Stimulated activated CD8-positive, alpha-beta memory T cell treated with anti-CD3 and anti-CD28 coated beads, Interleukin-7, amount 100 ng/mL, for 48 hours (primary cell): ENCODE measurements at places on chromosomes 7 and 10.

DNA sequence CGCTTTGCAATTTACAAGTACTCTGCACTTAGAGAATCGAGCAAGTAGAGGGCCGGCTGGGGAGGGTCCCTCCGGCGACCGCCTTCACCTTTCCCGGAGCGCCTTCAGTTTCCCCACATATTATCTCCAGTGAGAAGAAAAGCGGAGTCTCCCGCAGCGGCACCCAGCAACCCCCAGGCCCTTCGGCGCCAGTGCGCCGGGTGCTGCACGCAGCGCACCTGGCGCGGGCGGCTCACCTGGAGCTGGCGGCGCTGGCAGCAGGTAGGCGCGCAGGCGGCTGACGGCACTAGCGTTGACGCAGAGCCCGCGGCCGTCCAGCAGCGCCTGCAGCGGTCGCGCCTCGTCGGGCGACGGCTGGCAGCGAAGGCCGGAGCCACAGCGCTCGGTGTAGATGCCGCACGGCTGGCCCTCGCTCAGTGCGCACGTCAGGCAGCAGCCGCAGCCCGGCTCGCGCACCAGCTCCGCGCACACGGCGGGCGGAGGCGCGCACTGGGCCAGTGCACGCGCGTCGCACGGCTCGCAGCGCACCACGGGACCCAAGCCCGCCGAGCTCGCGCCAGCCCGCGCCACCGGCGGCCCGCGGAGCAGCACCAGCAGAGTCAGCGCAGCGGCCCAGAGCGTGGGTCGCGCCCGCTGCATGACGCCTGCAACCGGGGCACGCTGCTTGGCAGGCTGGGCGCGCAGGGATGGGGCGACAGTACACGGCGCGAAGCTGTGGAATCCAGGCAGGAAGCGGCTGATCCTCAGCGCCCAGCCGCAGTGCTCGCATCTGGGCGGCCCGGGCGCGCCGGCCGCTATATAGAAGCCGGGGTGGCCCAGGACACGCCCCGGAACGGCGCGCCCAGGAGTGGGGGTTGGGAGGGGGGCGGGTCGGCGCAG is at the start of gene IGFBP3:
Gene IGFBP3 (minus strand): TSS at position 771 of the 879 bp plus-strand sequence. CDS start 132 bp downstream, at position 639.
- no peak for DNase-seq

DNA sequence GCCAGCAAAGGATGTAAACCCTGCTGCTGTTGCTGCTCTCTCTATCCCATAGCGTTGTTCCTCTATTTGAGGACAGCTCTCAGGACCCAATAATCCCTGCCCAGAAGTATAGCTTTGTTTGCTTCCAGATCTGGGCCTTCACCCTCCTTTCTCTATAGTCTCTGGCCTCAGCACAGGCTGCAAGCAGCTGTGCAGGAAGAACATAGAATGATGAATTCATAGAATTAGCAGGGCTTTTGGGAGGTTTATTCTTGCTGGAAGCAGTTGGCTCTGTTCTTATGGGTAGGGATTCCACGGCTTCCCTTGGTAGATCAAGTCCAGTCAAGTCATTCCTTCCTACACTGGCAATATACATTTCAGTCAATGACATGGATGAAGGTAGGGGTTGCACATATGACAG is 354.7 kb downstream of the HPSE2 start:
- no peak for DNase-seq

GRCh38 chr10:130261306-130261705 is 125.1 kb downstream of the GLRX3 start:
- DNase-seq: no peak

- no peak for DNase-seq
These were observed 229.4 kb upstream of the MYO3A start for GRCh38 chr10:25704622-25705021.

DNA sequence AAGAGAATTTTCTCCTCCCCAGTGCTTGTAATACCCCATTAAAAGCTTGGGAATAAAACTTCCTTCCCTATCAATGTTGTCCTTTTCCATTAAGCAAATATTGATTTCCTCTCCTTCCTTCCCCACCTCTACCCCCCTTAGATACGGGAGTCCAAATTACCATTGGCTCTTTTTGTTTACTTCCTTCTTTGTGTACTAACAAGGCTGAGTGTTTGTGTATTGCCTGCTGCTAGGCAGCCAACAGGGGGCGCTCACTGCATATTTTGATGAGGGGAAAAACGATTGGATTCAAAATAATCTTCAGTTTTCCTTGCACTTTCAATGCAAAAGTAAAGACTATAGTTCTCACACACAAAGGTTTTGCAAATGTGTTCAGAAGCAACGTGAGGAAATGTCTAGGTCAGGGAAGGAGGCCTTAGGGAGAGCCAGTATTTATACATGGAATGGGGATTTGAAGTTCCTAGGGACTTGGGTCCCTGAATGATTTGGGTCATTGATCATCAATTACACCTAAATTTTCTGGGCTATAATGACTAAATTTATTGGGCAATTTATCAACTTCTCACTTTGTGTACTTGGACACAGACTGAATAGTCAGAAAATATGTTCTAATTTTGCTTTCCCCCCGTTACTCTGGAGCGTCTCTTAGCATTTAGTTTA is 23.6 kb upstream of the VPS41 start:
- peak; percentile 21 for DNase-seq

DNA sequence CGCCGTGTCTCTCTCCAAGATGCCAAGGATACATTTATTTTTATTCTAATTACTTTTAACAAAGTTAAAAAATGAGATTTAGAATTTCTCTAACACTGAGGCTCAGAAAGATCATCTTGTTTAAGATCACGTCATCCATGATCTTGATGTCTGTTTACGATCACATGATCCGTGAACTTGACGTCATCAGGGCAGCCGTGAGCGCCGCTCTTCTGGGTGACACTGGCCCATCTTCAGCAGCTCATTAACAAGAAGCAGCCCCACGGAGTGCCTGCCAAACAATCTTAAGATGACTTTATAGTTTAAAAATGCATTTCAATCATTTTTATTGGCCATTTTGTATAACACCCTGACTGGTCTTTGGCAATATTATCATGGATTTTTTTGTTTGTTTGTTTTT is 291.1 kb upstream of the PRKCQ start:
- no peak for DNase-seq

DNA sequence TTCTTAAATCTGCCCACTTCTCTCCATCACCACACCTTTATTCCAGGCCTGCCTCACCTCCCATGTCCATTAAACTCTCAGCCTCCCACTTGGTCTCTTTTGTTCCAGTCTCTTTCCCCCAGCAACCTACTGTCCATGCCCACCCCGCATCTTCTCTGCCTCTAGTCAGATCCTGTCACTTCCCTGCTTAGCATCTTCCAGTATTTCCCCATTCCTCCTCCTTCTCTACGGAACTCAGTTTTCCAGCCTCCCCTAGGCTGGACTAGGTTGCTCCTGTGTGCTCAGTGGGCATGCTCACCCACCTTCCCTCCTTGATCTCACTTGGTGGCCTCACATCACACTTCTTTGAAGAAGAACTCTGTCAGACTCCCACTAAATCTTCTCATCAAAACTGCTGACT is 179.8 kb downstream of the BAMBI start:
- no peak for DNase-seq

DNA sequence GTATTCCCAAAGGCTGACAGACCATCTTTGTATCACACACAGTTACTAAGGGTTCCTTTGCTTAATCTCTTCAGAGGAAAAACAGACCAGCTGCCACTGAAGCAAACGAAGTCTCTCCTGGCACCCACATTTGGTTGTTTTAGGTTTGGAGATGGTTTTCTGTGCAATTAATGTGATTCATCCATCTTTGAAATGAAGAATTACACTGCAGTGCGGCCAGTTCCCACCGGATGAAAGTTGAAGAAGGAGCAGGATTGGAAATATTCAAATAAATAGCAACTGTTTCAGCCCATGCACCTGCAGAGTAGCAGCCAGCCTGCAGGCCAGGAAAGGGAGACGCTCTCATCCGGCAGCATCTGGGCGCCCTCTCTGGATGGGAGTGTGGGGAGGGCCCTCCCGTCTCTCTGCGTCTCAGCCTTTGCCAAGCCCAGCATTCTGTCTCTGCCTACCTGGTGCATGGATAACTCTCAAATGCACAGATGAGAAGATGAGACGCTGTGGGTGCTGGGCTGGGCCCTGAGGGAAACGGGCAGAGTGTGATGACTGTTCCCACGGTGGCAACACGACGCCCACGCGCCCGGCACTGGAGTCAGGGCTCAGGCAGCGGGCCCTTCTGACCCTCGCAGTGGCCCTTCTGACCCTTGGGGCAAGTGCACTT is 214.0 kb downstream of the PTPRN2 start:
- DNase-seq: no peak

DNA sequence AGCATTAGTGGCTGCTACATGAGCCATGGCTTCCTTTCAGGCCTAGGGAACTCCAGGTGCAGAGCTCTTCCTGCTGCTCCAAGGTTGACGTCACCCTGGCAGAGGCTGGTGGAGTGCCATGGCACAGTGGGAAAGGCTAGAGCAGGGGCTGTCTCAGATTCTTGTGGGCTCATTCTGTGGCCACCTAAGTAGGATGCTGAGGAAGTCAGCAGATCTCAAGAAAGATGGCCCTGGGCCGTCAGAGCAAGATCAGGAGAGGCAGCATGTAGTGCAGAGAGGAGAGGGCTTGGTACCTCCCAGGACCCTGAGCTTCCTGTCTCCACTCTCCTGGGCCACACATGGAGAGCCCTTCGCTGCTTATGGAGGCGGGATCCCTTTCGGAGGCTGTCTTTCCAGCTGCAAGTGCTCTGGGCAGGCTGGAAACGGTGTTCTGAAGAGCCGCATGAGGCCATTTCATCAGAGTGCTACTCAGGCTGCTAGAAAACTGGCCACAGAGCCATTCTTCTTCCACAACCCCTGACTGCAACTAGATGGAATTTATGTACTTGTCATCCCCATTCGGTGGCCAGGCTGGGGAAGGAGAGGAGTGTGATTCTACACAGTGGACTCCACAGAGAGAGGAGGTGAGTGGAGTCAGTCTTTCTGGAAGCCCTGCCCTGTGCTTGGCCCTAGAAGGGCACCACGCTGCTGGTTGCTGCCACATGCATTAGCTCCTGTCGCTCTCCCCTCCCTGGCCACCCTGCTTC is 304.2 kb downstream of the RPS24 start:
- no peak for DNase-seq

- no peak for DNase-seq
These were observed 399.5 kb upstream of the ANKRD30A start for GRCh38 chr10:36725581-36726520.

- no peak for DNase-seq
These were observed 4.1 kb downstream of the OR2F1 start for GRCh38 chr7:143958781-143959180.

DNA sequence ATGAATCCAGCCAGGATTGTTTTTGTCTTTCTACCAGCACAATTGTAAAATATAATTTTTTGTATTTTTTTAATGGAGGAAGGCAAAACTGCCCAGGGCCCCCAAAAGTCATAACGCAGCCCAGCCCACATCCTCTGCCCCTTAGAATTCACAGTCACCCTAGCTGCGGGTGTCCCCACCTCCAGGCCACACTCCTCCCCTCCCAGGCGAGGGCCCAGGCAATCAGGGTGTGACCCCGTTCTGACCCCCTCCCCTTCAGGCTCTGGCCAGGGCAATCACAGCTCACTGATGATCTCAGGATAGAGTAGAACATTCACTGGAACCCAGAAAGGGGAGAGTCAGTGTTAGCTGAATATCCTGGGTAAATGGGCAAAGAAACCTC is 92.0 kb upstream of the MACROH2A2 start:
- DNase-seq: no peak

DNA sequence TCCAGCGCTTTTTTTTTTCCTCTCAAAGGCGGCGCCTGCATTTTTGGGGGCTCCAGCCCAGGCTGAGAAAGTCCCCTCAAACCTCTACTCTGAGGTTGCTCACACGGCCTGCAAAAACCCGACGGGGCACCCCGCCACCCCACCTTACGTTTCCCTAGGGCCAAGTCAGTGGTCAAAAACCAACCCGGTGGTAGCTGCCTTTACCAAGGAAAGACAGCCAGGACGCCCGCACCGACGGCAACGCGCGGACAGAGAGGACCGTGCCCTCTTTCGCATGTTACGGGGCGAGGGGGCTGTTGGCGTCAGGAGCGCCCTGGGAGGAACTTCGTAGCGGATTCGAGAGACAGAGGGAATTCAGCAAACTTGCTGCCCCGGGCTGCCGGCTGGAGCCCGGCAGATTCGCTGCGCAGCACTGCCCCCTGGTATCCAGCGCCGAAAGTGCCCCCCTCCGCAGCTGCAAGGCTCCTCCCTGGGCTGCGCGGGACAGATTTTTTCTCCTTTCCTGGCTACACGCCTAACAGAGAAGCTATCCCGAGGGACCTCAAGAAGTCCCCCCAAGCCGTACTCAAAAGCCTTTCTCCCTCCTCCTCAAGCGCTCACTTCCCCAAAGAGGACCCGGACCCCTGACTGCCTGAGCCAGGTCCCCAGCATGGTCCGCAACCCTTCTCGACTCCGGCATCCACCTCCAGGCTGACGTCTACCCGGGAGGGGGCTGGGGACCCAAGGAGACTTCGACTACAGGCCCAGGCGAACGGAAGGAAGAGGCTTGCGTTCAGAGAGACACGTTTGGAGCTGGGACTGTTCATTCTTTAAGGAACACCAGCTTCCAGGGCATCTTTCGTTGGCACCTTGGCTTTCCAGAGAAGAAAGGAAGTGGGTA is 27.7 kb upstream of the VAX1 start:
- DNase-seq: no peak

DNA sequence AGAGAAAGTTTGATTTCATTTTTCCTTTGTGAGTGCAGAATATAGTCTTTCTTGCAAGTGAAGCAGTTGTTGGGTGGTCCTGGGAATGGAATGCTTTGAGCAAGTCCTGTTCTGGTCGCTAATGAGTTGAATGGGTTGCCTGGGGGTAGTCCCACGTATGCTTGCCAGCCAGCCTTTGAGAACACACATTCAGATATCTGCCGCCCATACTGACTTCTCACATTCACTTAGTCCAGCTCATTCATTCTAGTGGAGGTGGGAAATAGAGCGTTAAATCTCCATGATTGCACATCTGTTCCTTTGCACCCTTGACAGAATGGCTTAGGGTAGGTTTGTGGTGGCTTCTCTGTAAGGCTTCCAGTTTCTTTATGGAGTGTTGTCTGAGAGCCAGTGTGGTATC is 256.6 kb downstream of the SORCS3 start:
- DNase-seq: no peak
